ENCODE measurements at places on chromosomes 4 and X. TPM values are rescaled to one million over a fixed set of nuclear protein-coding genes. Genes with fewer than 3 reads are reported as not detected.

DNA sequence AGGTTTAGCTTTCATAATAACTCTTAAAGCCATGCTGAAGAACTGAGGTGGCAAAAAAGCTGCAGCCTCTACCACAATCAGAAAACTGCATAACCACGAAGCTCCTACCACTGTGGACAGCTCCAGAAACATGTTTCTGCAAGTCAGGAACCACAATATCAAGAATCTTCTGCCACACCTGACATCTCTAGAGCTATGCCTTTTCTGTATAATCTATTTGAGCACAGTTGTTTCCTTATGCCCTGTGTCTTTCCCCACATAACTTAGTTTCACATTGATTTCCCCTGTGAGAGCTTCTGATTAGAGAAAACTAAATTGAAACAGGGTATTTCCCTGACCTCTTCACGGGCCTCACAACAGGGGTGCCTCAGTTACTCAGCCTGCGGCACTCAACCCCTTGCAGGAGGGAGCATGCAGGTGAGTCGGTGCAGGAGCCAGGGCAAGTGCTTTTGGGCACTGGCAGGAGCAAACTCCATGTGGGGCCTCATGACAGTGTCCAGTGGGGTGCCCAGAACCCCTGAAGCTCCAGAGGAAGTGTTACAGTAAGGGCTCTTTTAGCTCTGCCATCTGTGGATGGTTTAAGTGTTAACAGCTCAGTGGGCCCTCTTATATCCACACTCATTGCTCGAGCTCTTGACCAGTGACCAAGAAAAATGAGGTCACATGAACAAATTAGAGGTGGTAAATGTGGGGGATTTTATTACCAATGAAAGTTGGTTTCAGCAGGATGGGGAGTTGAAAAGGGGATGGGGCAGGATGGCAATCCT lies 132.8 kb upstream of the BMP3 start:
- DNase-seq, result no peak

DNA sequence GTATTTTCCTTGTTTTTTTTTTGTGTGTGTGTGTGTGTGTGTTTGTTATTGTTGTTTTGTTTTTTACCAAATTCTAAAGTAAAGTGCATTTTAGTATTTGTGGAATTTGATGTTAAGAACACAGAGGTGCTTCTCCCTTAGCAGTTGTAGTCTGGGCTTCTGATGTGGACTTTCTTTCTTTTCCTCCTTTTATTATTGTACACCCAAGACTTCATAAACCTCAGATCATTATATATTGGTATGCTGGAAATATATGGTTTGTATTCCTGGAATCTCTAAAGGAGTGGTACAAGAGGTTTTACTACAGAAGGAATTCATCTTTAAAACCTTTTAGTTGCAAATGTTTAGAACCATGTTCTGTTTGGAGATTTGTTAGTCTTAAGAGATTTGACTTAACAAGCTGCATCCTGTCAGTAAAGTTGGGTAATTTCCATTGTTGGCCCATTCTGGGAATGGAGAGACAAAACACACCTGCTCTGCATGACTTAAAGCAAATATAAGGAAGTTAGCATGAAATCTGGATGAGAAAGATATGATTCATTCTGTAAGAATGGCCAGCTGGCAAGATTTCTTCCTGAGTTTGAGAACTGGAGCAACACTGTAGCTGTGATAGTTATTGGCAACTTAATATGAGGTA lies 64.0 kb downstream of the SMAD1 start:
- DNase-seq, result peak; percentile 91

GRCh38 chrX:140866446-140866845 lies 135.9 kb upstream of the SPANXB1 start:
- no peak for DNase-seq

DNA sequence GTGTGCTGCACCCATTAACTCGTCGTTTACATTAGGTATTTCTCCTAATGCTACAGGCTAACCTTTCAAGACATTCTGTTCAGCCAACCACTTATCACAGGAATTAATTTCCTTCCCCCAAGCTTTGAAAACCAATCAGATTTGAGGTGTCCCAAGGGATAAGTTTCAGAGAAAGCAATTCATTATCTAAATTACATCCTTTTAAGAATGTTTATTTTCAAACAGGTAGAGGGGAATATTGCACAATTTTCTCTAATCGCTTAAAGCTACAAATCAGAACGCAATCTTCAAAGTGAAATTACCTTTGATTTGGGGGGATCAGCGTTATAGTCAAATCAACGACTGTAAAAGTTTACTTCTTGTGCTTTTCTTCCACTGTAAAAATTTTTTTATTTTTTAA lies 1.6 kb downstream of the CLOCK start:
- no peak for DNase-seq

DNA sequence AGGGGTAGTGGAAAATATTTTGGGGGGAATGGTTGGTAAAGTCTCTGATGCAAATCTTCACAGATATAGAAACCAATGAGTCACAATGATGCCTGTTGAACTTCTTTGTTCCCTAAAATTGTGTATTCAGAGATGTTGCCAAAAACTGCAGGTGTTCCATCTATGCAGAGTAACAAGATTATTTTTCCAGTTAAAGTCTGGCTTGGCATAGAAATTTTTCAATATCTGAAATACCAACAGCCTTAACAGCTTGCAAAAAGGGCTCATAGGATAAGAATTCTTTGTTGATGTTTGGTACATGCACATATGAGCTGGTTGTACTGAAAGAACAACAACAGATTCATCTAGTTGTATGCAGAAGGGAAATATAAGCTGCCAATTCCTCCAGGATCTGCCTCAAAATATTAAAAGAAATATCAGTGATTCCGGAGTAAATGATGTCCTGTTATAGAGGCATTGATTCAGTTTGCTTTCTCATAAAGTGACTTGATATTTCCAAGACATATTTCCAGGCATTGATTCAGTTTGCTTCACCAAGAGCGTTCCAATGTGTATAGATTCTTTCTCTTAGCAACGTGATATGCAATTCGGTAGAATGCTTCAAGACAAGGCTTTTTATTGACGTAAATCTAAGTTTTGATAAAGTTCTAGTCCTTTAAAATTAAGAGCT lies 564.4 kb downstream of the TMA16 start:
- no peak for DNase-seq

DNA sequence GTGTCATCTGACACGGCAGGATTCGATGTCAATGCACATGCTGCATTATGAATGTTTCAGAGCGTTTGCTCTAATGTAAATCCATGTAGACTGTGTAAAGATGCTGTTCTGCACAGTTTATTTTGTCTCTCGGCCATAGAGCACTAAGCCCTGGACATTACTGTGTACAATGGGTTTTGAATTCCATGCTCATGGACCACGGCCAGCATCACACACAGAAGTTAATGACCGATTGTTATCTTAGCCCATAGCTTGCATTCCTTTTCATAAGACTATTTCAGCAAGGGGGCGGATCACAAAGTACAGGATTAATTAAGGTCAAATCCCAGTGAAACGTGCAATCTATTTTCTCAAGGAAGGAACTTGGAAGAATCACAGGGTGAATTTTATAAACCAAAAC lies 286.1 kb upstream of the TENM3 start:
- DNase-seq, result peak; percentile 88

DNA sequence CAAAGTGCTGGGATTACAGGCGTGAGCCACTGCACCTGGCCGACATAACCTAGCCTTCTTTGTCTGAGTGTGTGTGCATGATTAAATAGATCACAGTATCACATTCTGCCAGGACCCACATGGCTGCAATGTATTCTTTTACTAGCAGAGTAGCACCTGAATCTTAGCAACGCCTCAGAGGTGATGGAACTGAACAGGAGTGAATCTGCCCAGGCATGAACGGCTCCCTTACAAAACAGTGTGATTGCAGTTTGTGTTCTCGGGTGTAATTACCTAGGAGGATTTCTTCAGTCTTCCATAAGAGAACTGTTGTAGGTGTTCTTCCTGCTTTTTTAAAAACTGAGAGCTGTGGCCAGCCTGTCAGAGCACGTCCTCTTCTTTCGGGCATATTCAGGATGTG lies 122.7 kb upstream of the STS start:
- no peak for DNase-seq

- DNase-seq, result no peak
These were observed 118.5 kb downstream of the PLS3 start for GRCh38 chrX:115679460-115679859.

DNA sequence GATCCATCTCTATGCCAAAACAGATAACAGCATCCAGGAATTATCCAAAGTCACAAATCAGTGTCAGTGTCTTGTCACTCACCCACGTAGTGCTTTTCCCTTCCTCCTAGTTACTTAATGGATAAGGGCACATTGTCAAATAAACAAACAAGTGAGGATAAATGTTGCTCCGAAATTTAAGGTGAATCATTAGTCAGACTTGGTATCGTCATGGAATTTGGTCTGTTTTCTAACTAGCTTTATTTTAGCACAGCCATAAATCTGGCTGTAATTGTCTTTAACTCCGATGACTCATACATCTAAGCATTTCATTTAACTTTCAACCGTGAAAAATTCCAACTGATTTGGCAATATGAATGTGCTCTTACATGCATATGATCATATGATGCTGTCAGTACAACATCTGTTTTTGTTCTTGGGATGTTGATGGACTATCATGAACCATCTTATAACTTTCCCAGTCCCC lies 83.3 kb downstream of the SNCA start:
- peak; percentile 94 for DNase-seq

DNA sequence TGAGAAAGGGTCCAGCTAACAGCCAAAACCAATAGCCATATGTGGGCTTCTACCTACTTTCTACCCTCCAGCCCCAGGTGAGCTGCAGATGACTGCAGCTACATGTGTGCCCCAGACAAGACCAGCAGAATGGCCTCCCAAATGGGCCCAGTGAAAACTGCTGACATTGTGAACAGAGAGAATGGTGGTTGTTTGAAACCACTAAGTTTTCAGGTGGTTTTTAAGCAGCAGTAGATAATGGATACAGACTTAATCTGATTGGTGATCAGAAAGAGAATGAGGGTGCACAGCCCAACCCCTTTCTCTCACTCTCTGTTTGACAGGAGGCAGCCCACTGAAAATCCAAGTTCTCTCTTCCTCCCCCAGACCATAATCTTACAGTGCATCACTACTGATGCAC lies 42.5 kb upstream of the BBS12 start:
- no peak for DNase-seq

DNA sequence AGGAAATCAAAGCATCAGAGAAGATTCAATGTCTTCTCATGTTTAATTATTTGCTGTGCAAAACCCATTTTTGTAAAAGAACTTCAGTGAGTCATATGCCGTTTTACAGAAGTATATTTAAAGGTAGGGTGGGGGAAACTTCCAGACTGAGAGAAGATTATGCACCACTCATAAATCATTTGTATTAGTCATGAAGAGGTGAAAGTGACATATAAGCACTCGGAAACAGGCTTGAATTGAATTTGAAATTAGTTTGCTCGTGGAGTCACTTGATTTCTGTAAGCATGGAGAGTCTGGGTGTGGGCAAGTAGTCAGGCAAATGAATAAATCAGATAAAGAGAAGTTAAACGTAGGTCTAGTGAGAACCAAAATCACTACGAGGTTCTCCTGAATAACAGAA lies 335.1 kb downstream of the ANK2 start:
- DNase-seq, result peak; percentile 28

GRCh38 chrX:39150220-39150619 lies 349.0 kb downstream of the MID1IP1 start:
- DNase-seq, result no peak

The HDAC6 gene
- total RNA-seq, result 62.6 TPM

The XAGE1A gene
- not detected for total RNA-seq

The PRR32 gene
- total RNA-seq, result not detected

The MTM1 gene
- total RNA-seq, result 6.6 TPM

The FABP2 gene
- not detected for total RNA-seq

Data from kidney epithelial cell (primary cell).